ENCODE measurements at places on chromosomes 6 and 20.
A peak's percentile ranks its signal among the peaks of the same experiment; 100 is the strongest.

DNA sequence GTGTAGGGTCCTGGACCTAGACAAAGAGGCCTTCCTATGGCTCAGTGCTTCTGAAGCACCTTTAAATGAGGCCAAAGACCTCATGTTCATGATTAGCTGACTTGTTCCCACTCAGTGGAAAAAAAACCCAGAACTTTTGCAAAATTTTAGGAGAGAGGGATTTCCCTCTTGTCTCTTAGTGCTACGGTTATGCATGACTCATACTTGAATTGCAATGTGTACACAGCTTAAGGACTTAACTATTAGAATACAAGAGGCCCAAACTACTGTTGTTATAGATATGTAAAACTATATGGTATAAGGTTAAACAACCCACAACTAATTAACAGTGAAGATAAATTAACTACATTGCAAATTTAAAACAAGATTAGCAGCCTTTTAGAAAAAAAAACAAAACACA lies 32.3 kb upstream of the HLA-A start:
- DNase-seq = no peak

DNA sequence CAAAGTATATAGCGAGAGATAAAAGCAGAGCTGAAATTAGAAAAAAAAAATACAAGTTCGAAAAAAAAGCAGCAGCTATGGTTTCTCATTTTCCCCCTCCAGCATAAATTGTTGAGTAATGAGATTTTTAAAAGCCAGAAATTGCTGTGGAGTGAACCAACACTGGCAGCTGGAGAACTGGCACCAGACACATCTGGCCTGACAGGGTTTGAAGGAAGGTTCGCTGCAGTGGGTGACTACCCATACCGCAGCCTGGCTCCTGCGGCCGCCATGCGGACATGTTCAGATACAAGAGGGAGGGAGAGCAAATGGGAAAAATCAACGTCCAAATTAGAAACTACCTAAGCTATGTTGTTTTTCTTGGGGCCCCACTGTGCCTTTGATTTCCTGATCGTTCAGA lies 3.3 kb downstream of the APCDD1L start:
- DNase-seq = no peak

DNA sequence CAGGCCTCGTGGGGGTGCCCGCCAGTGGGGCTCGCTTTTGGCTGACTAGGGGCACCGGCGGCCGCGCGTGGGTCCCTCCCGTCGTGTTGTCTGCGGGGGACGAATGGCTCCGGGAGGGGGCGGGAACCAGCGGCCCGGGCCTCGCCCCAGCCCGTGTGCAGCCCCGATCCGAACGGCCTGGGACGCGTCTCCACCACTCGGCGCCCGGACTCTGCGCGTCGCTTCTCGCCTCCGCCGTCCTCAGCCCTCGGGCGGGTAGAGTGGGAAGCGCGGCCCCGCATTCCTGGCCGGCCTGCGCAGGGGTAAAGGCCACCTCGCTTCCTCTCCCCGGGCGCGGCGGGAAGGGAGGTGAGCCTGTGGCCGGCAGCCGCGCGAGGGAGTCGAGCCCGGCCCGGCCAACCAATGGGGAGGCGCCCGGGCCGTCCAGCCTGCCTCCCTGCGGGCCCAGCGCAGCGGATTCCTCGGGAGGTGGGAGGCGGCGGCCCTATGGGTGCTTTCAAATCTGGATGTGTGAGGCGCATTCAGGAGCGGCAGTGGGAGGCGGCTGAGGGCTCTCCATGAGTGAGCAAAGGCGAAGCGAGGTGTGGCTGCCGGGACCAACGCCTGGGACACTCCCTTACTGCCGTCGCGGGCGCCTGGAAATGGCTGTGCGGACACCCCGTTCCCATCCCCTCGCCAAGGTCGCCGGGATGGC lies 1.1 kb upstream of the ZBTB46 start:
- DNase-seq = peak; percentile 45

- no peak for DNase-seq
Measured at GRCh38 chr6:27143474-27144026, 104.0 kb upstream of the PRSS16 start.

DNA sequence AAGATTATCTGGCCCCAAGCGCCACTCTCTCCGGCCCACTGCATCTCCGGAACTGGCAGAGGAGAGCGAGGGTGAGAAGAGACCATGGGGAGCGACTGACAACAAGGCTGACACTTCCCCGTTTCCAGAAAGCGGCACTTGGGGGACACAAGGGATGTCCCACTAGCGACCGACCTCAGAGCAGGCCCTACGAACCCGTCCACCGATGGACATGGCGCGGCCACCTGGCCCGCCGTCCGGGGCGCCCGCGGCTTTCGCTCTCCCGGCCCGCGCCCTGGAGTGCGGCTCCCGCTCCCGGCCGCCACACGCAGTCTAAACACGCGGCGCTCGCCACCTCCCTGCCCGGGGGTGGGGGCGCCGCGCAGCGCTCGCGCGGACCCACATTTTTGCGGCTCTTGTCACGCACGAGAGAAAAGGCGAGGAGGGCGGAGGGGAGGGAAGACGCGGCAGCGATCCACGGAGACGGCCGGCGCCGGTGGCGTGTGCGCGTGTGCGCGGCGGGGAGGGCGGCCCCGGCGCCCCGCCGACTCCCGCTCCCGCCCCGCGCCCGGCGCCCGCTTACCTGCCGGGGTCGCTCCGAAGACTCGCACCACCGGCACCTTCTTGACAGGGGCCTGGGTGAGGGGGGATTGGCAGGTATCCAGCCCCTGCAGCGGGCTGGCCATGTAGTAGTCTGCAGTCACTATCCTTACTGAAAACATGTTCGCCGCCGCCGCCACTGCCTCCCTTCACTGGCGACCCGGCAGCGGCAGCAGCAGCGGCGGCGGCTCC lies 645 bp downstream of the REV3L start:
- DNase-seq = peak; percentile 72

- DNase-seq = no peak
Measured at GRCh38 chr20:22456109-22456508, 128.3 kb downstream of the FOXA2 start.

DNA sequence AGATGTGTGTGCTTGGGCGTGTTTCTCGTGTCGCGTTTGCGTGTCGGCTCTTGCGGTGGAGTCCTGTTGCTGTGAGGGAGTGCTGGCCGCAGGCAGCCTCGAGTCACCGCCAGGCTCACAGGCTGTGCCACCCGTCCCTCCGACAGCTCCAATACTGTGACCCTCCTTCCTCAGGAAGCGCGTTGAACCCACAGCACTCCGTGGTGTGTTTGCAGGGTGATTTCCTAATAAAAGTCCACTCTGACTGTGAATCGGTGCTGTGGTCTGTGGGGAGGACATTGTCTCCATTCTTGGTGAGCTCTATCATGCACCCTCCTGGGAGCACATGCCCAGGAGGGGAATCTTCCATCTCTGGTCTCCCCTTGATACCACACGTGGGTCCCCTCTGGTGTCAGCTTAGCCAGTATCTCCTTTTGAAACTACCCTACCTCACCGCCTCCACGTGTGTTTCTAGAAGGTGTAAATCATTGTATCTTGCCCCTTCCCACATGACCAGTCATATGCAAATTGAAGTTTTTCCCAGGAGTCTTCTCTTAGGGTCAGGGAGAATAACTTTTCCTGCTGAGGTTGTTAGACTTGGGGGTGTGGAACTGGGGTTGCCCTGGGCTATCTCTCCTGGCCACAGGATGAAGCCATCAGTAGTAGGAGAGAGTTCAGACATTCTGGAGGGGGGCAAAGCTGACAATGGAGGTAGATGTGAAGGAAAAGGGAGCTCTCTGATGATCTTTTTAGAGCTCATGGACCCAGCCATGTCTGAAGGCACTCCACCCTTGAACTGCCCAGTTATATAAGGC lies 13.3 kb upstream of the PCMTD2 start:
- DNase-seq = no peak

DNA sequence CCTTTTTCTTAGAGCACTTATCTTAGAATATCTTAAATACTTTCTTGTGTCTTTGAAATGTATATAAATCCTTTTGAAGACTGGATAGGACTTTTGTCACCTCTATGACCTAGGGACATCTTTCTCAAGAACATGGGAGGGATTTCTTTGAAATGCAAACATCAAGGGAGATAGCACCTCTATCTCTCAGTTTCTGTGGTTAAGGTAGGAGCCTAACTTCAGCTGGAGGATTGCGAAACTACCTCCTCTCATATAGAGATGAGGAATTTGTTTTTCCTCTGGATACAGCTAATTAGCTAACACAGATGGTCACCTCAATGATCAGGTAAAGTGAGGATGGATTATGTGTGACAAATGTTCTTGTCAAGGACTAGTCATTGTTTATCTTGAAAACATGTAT lies 631.3 kb upstream of the IMPG1 start:
- DNase-seq = no peak

DNA sequence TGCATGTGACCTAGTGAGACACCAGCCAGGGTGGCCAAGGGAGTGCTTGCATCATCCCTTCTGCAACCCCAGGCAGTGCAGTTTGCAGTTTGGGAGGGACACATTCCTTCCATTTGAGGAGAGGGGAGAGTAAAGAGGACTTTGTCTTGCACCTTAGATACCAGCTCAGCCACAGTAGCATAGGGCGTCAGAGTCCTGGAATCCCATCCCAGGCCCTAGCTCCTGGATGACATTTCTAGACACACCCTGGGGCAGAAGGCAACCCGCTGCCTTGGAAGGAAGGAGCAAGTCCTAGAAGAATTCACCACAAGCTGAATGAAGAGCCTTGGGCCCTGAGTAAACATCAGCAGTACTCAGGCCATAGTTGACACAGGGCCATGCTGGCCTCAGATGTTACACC lies 680.4 kb upstream of the IMPG1 start:
- DNase-seq = no peak

DNA sequence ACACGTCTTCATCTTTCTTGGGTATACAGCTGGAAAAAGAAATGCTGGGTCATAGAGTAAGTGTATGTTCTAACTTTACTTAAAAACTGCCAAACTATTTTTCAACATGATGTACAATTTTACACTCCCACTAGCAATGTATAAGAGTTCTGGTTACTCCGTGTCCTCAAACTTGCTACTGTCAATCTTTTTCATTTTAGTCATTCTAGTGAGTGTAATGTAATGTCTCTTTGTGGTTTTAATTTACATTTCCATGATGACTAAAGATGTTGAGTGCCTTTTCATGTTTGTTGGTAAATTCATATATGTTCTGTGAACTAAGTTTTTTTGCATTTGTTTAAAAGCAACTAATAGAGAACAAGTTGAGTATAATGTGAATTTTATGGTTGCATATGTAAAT lies 43.9 kb downstream of the ATG5 start:
- no peak for DNase-seq

- DNase-seq = no peak
Measured at GRCh38 chr20:39829661-39830060, 859.4 kb downstream of the MAFB start.

DNA sequence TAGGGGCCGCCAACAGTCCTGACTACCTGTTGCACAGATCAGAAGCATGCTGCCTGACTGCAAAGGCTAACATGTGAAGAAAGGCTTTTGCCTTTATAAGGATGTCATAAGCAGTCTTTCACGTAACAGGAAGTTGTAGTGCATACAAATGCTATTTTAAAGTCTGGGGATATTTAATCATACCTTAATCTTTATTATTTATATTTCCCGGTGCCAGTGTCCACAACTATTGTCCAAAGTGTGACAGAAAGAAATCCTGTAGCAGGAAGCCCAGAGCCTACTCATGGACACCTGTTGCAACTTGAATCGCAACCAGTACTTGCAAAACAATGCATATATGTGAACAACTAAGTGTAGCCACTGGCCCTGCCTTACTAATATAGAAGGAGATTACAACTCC lies 235.8 kb downstream of the ALDH8A1 start:
- DNase-seq = no peak

- no peak for DNase-seq
Measured at GRCh38 chr20:5020760-5021159, 19.4 kb upstream of the SLC23A2 start.

GRCh38 chr6:20791944-20792343 lies 257.7 kb downstream of the CDKAL1 start:
- no peak for DNase-seq

DNA sequence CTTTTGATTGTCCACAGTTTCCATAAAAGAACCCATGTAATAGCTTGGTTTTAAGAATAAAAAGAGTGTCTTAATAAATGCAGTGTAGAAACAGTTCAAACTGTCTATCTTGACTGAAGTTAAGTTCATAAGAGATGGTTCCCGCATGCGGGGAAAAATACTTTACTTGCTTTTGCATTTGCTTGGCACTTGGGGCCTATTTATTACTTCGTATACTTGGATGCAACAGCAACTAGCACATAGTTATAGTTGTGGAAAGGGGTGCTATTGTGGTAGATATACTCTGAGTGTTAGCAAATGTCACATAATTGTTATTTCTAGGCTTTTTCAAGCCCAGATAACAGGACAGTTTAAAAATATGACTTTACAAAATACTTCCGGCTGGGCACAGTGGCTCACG lies 97.7 kb upstream of the HMGCLL1 start:
- no peak for DNase-seq

DNA sequence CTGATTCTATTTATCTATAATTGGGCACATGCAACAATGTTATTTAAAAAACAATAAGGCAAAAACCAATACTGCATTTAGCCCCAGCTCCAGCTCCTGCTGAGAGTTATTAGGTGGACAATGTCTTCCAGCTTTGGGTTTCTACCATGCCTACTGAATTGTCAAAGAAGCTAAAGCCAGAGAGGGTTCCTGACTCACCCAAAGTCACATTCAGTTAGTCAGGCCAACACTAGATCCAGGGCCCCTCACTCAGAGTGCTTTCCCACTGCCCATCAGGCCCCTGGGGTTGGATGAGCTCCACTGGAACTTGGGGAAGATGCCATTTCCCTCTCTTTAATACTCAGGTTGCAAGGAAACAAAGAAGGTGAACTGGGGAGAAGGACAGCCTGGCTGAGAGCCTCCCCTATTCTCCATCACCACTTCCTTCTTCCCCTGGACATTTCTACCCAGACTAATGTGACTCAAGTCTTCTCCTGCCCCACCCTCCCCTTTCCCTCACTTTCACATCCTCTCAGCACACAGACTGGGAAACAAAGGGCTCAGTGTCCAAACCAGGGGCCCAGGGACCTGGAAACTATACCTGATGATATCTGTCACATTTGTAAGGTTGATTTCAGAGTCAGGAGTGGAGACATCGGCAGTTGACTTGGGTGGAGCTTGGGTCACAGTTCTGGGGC lies 6.0 kb downstream of the TREM1 start:
- no peak for DNase-seq

- DNase-seq = peak; percentile 29
Measured at GRCh38 chr6:31882344-31882743, 3.5 kb upstream of the SLC44A4 start.

GRCh38 chr6:15498640-15499039 lies 164.2 kb downstream of the DTNBP1 start:
- DNase-seq = no peak

Measured in astrocyte of the hippocampus (primary cell).